ENCODE measurements at places on chromosomes 12 and 14. TPM values are rescaled to one million over a fixed set of nuclear protein-coding genes. Genes with fewer than 3 reads are reported as not detected.

TPPP2 gene
- not detected for total RNA-seq

IFI27L1 gene
- 14.0 TPM for total RNA-seq

TC2N gene
- 17.1 TPM for total RNA-seq

COCH gene
- 17.1 TPM for total RNA-seq

DLK1 gene
- 5.3 TPM for total RNA-seq

ADAM21 gene
- total RNA-seq, result 0.33 TPM

ANKLE2 gene
- 32.3 TPM for total RNA-seq

NPAS3 gene
- total RNA-seq, result 23.2 TPM

Data from spinal cord (tissue), 10 donors.